ENCODE measurements at places on chromosomes 12 and 14.

DNA sequence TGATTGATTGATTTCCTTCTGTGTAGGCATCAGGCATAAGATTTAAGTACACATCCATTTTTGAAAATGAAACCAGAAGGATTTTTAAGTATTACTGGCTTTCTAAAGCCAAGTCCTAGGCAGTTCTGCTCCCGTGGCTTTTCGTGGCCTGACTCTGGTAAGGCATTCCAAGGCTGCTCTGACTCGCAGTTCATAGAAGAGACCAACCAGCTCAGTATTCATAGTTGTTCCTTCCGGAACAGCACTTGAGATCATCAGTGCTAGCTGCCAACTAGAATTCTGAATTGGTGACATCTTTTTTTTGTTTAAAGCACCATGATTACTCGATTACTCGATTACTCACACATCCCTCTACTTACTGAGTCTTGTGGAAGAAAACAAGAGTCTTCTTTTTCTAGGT, 25.9 kb downstream of the SUDS3 start:
- no peak for DNase-seq

DNA sequence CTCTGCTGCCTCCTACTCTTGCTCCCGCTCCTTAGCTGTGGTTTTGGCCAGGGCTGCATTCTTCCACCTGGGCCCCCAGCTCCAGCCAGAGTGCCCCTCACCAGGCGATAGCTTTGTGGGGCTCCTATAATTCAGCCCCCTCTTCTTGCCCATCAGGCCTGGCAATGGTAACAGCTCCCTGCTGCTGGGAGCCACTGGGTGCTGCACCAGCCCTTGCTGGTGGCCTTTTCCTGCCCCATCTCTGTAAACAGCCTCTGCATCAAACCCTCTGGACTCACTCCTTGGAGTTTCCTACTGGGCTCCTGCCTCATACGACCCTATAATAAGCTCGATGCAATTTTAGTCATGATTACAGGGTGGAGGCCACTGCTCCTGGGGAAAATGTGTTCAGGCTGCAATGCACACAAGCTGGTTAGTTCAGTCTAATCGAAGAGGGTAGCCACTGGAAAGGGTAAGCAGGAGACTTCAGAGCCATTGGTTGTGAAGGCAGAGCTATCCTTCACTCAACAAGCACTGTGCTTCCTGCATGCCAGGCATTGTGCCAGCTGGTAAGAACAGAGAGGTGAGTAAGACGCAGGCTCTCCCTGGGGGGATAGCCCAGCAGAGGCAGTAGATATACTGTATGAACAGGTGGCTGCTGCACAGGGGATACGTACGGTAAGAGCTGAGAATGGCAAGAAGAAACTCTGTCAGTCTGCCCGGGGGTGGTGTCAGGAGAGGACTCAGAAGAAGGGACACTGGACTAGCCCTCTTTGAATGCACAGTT, 24.7 kb downstream of the CLMN start:
- no peak for DNase-seq

DNA sequence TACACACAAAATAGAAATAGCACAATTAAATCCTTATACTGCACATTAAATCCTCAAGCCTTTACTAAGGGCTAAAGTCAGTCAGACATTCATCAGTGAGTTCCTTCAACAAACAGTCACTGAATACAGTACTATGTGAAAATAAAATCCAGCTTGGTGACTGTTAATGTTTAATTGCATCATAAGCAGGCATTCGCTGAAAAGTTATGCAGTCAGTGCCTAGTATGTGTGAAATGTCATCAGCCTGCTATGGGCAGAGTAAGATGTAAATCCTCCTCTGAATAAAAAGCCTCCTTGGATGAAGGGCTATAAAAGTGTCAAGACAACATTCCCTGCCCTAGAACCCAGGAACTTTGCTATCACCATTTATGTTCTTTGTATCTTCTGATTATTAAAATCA, 116.4 kb downstream of the PRICKLE1 start:
- DNase-seq, result no peak

- no peak for DNase-seq
Measured at GRCh38 chr12:113461666-113462065, 10.0 kb downstream of the LHX5 start.

GRCh38 chr12:2363836-2364609, 311.2 kb downstream of the CACNA1C start:
- no peak for DNase-seq

All from activated T-helper 2 cell treated with anti-CD3 and anti-CD28 coated beads, Interferon-gamma antibody, Interleukin-2, Interleukin-4, amounts not matched to agents 10 μg/mL and 5 μg/mL and 100 μg/mL, durations not matched to agents 14 hours and 24 hours and 36 hours (primary cell).